ENCODE measurements at places on chromosomes 1 and 21.

GRCh38 chr1:231781892-231782291, 155.3 kb downstream of the DISC1 start:
- no peak for DNase-seq

GRCh38 chr1:32611859-32612188, 38.5 kb downstream of the ZBTB8OS start:
- no peak for DNase-seq

DNA sequence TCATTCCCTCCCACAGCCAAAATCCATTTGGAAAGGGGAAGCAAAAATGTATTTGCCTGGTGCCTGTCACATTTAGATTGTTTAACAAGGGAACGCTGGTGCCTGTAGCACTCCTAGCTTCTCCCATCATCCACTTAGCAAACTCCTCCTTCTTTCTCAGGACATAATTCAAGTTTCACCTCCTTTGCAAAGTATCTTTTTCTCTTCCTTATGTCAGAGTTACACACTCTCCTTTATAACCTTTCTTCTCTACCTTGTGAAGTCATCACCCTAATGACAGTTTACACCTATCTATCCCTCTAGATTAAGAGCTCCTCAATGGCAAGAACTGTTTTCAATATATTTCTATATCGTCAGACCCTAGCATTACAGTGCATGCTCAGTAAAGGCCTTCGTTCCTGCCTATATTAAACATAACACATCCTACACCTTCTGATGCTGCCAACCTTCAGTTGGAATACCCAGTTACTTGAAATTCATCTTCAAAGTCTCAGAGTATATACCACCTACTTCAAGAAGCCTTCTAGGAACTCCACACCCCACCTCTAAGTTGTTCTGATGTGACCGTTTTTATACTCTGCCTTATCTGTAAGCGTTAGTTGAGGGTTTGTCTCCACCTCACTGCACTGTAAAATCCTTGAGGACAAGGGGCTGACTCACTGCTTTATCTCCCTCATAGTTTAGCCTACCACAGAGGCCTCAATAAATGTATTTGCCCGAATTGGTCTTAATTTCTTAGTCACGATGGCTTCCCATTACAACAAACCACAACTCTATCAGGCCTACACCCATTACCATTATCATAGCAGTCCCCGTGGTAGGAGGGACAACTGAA, 1.0 kb upstream of the EPS15 start:
- DNase-seq = no peak

DNA sequence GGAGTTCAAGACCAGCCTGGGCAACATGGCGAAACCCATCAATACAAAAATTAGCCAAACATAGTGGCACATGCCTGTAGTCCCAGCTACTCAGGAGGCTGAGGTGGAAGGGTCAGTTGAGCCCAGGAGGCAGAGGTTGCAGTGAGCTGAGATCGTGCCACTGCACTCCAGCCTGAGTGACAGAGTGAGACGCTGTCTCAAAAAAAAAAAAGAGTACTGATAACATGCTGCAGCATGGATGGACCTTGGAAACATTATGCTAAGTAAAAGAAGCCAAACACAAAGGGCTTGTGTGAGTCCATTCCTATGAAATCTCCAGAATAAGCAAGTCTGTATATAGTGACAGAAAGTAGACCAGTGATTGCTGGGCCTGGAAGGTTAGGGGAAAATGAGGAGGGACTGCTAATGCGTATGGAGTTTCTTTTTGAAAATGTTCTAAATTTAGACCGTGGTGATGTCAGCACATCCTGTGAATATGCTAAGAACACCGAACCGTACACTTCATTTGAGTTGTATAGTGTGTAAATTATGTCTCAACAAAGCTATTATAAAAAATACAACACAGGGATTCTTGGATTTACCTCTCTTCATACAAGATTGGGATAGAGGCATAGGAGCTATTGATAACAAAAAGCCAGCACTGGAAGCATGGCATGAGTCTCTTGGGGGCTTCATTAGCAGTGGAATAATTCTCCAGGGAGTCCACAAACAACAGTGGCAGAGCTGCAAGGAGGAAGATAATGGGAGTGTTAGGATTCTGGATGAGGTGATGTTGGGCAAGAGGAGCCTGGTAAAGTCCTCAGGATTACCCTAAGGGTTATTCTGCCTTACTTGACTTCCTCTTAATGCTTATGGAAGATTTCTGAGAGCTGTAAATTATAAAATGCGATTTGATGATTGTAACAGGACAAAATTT, 73.5 kb downstream of the TTC3 start:
- DNase-seq = no peak

DNA sequence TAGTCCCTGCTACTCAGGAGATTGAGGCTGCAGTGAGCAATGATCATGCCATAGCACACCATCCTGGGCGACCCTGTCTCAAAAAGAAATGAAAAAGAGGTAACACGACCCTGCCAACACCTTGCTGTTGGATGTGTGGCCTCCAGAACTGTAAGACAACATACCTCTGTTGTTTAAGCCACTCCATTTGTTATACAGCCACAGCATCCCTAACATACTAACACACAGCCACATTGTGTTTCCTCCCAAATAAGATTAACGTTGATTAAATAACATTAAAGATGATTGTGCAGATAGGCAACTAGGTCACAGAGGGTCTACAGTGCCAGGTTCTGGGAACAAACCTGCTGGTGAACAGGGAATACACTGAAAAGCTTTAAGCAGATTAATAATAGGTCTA, 170.4 kb downstream of the RERE start:
- DNase-seq = no peak

GRCh38 chr21:43771698-43772424, 4.2 kb downstream of the CSTB start:
- DNase-seq = no peak

DNA sequence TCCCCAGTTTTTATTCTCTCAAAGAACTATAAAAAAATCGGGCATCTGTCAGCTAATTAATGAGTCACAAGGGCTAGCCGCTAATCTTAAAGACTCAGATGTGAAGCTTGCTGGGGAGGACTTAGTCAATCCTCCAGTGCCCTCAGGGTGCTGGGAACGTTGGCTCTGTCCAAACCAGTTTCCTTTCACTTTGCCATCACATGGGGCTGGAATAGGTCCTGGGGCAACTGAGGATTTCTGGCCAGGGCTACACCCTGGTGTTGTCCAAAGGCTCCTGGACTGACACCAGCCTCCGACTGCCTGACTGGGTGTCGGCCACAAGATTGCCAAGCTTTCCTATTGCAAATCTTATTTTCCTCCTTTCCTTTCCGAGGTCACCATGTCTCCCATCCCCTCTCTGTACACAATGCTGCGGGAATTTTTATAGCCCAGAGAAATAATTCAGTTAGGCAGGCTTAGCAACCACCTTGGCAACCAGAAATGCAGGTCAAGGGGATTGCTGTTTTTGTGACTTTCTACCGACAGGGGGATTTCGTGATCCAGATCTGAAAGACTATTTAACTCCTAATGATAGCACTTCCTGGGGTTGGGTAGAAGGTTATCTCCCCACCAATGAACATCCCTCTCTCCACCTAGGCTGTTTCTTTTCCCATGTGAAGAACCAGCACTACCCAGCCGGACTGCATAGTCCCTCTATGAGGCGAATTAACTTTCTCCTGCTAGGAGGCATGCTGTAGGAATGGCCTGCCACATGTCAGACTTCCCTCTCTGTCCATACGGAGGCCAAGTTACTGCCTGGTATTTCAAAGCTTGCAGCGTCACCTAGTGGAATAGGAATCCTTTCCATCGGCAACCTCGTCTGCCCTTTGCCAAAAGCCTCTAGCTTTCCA, 29.9 kb upstream of the CTBS start:
- no peak for DNase-seq

DNA sequence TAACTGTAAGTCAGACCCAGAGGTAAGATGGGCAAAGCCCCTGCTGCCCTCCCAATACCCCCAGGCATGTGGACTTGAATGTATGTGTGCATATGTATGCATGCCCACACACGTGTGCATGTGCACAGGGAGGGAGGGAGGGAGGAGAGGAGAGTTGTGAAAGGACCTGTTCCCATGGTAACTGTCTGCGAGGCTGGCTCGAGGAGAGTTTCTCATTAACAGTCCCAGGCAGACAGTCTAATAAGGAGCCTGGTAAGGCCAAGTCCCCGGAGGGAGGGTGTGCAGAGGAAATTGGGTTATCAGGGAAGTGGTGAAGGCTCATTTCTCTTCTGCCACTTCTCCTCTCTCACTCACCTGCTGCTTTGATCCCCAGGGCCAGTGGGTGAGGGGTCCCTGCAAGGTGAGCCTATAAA, 74.9 kb downstream of the NFASC start:
- no peak for DNase-seq

Measured in NCI-H526 treated with DMSO at 0.1 percent for 48 hours (cell line).